ENCODE measurements at places on chromosomes 3 and 15.

DNA sequence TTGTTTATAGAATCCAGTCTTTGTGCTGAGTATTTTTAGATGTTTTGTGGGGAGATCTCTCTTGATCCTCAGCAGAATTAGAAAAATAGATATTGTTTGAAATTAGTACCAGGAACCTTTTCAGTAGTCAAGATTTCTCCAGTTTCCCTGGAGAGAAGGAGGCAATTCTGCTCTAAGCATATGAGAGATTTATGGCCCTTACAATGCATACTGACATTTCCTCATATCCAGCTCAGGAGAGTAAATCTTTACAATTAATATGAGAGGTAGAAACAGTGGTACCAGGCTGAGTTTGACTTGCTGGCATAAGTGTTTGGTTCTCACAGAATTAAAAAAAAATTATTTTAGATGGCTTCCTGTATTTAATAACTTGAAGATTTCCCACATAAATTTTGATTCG, 239.1 kb upstream of the SGO1 start:
- no peak for DNase-seq

DNA sequence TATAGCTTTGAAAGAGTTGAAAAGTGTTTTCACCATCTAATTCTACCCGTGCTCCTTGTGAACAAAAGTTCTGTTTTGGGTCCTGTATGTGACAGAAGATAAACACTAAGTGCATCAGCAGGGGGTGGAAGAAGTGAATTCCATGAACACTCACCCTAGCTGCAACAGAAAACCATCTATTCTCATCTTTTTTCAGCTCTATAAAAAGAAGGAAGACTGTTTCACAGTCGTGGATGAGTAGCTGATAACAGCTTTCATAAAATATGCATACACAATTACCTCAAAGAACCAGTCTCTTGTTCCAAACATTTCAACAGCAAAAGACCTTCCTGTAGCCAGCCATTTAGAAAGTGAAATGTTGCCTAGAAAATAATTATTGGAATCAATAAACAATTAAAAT, 281.7 kb upstream of the RASGRP1 start:
- DNase-seq = no peak

DNA sequence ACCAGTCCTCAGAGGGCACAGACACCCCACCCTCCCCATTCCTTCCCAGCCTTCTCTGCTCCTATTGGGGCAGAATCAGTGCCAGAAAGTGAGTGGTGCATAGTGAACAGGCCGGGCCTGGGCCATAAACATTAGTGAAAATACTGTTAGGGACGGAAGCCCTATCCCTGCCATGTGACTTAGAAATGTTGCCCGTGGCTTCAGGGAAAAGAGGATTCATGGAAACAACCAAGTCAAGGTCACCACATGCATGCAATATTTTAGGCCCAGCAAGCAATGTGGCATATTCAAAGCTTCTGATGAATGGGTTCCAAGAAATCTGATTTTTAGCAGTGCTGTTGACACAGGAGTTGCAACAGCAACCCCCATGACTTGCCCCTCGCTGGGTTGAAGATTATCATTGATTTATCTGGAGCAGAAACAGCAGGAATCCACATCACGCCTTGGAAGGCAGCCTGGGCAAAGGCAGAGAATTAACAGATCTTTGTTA, 52.3 kb downstream of the CCNL1 start:
- no peak for DNase-seq

DNA sequence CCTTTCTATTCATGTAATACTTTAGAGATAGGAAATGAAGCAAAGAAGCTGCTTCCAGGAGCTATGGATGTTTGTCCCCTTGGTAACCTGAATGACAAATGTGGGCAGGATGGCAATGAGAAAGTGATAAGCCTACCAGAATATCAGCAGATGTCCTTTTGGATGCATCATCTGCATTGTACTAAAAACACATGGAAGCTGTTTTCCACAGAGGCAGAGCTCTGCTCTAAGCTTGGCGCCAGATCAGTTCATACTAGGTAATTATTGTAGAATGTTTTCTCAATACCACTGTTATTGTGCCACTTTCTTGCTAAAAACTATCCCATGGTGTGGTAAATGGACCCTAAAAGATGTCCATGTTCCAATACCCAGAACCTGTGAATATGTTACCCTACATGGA, 100.2 kb downstream of the DTWD1 start:
- DNase-seq = no peak

- no peak for DNase-seq
These were observed 55.2 kb upstream of the SSR3 start for GRCh38 chr3:156610154-156610553.

GRCh38 chr15:66780172-66780972, 78.3 kb downstream of the SMAD6 start:
- peak; percentile 80 for DNase-seq

GRCh38 chr3:122660297-122660974, 20.2 kb upstream of the PARP14 start:
- DNase-seq = no peak

DNA sequence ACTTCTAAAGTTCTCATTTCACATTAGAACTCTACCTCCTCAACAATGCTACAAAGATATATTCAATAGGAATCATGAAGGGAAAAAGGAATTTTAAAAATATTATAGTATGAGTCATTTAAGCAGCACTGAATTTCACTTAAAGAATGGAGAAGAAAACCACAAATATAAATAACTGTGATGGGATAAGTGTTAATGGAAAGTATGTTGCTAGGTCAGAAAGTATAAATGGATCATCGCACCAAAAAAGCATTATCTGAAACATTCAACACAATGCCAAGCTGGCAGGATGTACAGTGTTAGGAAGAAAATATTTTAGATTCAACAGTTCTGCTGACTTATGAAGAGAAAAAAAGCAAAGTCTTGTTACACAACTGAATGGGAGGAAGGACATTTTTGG, 101.4 kb downstream of the TFG start:
- no peak for DNase-seq

- DNase-seq = peak; percentile 86
These were observed 63.7 kb downstream of the LRCH3 start for GRCh38 chr3:197854596-197855343.

- DNase-seq = no peak
These were observed 7.7 kb downstream of the TNK2 start for GRCh38 chr3:195900436-195901355.

GRCh38 chr15:59636184-59636583, 21.1 kb downstream of the GTF2A2 start:
- no peak for DNase-seq

GRCh38 chr3:115635406-115635805, 12.1 kb downstream of the GAP43 start:
- no peak for DNase-seq

DNA sequence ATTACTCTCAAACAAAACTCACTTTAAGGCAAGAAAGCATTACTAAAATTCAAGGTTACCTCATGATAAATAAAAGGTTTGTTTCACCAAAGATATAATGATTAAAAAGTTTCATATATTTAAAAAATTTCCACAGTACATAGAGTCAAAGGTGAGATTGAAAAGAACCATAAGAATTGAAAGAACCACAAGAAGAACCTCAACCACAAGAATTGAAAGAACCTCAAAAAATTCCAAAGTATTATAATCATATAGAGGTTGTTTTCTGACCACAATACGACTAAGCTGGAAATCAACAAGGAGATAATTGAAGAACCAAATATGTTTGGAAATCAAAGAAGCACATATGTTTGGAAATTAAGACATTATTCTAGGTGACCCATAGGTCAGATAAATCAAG, 52.7 kb downstream of the SLC25A36 start:
- DNase-seq = no peak

DNA sequence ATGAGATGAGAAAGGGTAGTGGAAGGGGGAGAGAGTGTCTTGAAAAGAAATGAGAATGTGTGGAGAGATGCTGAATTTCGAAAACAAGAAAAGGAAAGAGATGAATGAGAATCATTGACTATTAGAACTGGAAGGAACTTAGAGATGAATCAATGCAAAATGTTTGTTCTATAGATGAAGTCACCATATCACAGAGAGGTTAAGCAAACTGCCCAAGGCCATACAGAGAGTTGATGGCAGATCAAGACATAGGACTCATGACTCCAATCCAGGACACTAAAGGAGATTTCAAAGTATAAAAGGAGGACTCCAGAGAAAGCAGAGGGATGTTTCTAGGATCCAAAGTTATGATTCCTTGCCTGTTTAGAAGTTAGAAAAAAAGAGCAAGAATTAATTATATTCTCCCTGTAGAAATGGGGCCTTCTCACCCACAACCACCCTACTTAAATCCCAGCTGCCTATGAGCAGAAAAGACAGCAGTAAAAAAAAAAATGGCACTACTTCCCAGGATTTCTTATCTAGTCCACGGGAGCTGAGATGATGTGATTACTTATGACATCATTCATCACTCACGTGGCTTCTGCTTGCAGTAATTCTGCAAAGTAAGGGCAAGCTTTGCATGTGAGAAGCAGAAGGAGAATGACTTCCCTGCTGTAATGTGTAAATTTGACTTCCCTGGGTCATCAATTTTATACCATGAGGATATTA, 210.8 kb upstream of the MRPL3 start:
- no peak for DNase-seq

DNA sequence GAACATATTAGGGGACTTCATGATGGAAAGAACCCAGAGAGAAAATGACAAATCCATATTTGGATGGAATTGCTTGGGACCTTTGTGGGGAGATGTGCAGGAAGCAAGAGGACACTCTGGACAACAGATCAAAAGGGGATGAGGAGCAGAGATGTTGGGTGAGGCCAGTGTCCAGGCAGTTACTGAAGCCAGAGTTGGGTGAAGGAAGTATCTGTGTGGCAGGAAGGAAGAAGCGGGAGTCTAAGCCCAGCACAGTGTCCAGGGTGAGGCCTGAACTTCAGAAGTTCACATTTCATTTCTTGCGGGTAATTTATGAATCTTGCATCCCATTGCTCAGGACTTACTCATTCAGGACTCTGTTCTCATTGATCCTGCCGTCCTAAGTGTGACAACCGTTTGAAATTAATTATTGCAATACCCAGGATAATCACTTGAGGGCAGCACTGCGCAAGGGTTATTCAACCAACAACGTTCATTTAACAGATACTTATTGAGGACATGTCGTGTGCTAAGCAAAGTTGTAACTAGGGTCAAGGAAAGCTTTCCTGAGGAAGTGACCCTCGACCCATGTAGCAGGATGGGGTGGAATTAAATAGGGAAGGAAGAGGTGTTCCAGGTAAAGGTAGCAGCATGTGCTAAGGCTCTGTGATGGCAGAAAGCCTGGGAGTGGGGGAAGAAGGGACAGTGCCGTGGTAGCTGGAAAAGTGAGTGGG, 61.3 kb upstream of the CMTM8 start:
- DNase-seq = peak; percentile 53

- DNase-seq = no peak
These were observed 11.6 kb upstream of the PIK3CB start for GRCh38 chr3:138846262-138846791.

DNA sequence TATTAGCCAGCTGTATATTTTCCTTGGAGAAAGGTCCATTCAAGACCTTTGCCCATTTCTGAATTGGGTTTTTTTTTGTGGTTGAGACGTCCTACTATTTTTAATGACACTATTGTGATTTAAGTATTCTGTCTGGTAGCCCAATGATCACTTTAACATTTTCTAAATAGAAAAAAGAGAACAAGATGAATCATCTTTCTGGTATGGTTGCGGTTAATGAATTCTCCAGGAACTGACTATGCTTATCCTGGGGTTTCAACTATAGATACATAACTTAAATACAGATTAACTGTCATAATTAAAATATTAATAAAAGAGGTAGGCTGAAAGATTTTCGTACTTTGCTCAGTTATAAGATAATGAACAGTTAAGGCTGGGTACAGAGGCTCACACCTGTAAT, 51.9 kb downstream of the PBRM1 start:
- DNase-seq = no peak

GRCh38 chr15:79673416-79674123, 223.2 kb downstream of the MTHFS start:
- peak; percentile 35 for DNase-seq

GRCh38 chr3:184008161-184008560, 9.5 kb downstream of the ABCC5 start:
- no peak for DNase-seq

Measured in HTR-8/SVneo (cell line).